ENCODE measurements at places on chromosomes 13 and 19.

DNA sequence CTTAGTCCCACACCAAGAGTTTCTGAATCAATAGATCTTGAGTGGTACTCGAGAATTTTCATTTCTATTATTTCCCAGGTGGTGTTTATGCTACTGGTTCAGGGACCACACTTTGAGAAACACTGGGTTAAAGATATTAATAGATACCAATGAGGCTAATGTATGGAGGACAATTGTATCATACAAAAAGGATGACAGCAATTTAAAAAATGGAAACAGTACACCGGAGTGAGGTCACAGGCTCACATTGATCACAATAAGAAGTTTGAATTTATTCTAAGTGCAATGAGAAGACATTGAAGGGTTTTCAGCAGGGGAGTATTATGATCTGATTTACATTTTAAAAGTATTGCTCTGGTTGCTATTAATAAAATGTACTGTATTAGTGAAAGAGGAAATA, 488.3 kb downstream of the PCDH17 start:
- no peak for DNase-seq

- DNase-seq = no peak
These were observed 50.5 kb downstream of the STARD13 start for GRCh38 chr13:33235078-33235477.

DNA sequence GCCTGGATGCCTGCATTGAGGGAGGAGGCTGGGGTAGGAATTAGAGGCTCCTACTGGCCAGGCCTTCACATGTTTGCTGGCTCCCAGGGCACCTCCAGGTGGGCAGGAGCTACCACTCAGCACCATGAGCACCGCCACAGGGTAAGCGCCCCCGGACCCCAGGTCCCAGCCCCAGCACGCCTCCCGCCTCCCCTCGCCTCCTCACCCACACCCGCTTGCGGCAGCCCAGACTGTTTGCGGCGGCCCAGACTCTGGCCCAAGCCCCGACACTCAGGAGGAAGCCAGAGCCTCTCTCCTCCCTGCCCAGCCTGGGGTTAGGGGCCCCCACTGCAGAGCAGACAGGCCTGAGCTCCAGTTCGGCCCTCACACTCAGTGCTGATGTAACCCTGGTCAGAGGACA, 652 bp downstream of the EPS8L1 start:
- no peak for DNase-seq

DNA sequence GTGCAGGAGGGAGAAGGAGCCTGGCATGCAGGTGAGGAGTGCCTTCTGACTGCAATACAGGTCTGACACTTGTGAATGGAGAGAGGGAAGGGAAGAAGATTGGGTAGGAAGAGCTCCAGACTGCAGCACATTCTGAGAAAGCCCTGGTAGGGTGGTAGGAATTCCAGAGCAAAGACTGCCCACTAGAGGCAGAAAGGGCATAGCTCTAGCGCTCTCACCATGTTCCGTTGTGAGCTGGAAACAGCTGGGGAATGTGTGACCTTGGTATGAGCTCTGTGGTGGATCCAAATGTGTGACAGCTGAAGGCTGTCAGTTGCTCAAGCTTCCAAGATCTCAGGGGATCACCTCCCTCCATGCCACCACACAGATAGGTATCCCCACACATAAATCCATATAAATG, 2.9 kb upstream of the MTUS2 start:
- DNase-seq = no peak

GRCh38 chr19:2312820-2313501, 5.0 kb upstream of the LINGO3 start:
- no peak for DNase-seq

GRCh38 chr13:91078093-91078679, 269.3 kb upstream of the MIR17HG start:
- no peak for DNase-seq

GRCh38 chr19:13018035-13018914, 23.0 kb downstream of the NFIX start:
- DNase-seq = no peak

DNA sequence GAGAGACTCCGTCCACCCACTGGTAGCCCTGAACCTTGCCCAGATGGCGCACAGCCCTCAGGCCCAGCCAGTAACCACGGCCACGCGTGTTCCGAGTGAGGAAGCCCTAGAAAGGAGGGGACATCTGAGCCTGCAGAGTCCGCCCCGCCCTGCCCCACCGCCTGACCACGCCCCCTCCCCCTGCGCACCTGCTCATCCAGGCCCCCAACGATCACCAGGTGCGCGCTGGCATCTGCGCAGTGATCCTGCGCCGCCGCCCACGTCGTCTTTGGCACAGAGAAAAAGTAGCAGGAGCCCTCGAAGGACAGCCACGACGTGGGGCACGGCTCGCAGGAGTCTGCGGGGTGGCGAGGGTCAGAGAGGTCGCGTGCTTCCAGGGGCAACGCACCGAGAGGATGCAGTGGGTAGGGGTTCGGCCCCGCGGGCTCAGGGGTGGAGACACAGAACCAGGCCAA, 2.1 kb downstream of the CLEC4G start:
- no peak for DNase-seq

GRCh38 chr13:38819053-38819452, 132.2 kb downstream of the FREM2 start:
- DNase-seq = no peak

GRCh38 chr13:19068691-19069090, 112.9 kb downstream of the TUBA3C start:
- no peak for DNase-seq
